Thoracic aorta (tissue), 2 donors: ENCODE measurements at places on chromosomes 2 and 18.

GRCh38 chr18:26483633-26484032, 64.7 kb downstream of the KCTD1 start:
- no peak overlapping the region for H3K27ac ChIP-seq
- H3K36me3 ChIP-seq, result no peaks in the 10 kb centered on the region
- no peak overlapping the region for H3K4me3 ChIP-seq
- H3K27me3 ChIP-seq, result no peaks in the 10 kb centered on the region
- DNase-seq, result no peak
- H3K4me1 ChIP-seq, result no peaks in the 10 kb centered on the region

- DNase-seq, result peak; percentile 52
- no peaks in the 10 kb centered on the region for H3K36me3 ChIP-seq
- no peaks in the 10 kb centered on the region for H3K27me3 ChIP-seq
- peaks cover 15% of the 10 kb centered on the region for H3K4me1 ChIP-seq
Observed at GRCh38 chr2:46487667-46488335, 8.4 kb downstream of the TMEM247 start.

- H3K4me3 ChIP-seq, result no peak overlapping the region
- no peak for DNase-seq
- H3K36me3 ChIP-seq, result no peaks in the 10 kb centered on the region
- no peak overlapping the region for H3K27ac ChIP-seq
- peaks cover 10% of the 10 kb centered on the region for H3K4me1 ChIP-seq
Observed at GRCh38 chr2:140248623-140249022, 1468.4 kb upstream of the NXPH2 start.

GRCh38 chr2:29562896-29563295, 358.5 kb downstream of the ALK start:
- DNase-seq, result no peak
- no peaks in the 10 kb centered on the region for H3K36me3 ChIP-seq
- H3K27me3 ChIP-seq, result no peaks in the 10 kb centered on the region
- H3K4me3 ChIP-seq, result no peak overlapping the region
- H3K27ac ChIP-seq, result no peak overlapping the region

DNA sequence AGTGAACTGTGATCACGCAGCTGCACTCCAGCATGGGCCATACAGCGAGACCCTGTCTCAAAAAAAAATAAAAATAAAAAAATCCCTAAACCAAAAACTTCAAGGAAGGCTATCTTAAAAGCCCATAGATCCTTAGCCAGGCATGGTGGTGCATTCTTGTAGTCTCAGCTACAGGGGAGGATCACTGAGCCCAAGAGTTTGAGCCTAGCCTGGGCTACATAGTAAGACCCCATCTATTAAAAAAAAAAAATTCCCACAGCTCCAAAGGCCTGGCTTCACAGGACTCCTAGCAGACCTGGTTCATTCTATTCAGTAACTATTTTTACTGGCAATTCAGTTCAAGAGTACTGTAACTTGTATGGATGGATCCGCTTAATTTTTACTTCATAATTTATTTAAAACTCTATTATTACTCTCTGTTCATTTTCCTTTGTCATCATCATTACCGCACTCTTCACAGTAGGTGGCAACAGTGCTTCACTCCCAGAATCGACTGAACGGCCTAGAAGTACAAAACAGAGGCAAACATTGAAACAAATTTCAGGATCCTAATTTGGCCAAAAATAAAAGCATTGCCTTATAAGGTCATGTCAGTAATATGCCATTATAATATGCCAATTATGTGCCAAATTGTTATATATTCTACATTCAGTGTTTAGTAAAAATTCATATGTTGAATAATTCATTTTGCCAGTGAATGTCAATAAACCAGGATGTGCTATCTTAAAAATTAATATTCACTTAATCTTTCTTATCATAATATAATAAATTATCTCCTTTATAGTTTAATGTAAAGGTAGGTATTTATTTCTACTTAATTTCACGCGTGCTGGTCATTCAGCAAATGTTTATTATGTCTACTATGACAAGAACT, 14.3 kb upstream of the STAM2 start:
- no peaks in the 10 kb centered on the region for H3K4me1 ChIP-seq
- DNase-seq, result no peak
- H3K36me3 ChIP-seq, result no peaks in the 10 kb centered on the region

DNA sequence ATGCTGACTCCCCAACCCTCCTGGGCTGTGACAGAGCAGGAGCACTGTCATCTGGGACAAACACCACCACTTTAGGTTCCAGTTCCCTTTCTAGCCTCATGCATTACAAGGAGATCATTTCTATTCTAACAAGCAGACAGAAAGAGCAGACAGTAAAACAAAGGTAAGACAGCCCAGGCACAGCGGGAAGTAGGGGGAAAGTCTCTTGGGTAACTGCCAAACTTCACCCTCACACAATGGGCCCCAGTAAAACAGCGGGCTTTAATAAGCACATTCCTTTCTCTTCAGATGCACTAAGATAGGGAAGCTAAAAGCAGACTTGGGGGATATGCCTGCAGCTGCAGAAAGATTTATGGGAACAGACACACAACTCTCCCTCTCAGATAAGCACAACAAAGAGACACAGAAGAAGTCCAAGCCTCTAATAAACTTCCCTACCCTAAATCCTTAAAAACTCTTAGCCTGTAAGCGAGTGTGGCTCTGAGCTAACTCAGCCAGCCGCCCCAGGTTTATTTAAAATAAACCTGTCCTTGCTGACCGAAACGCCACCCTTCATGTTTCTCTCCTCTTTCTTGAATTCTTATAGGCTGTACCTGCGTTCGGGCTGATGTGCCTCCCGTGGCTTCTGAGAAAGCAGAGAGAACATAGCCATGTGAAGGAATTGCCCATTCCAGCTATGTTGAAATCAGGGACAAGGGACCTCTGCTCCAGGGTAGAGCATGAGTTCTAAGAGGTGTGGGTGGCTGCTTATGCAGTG, 726.8 kb upstream of the DDX18 start:
- H3K4me1 ChIP-seq, result no peaks in the 10 kb centered on the region
- no peak overlapping the region for H3K4me3 ChIP-seq
- DNase-seq, result no peak
- H3K27me3 ChIP-seq, result no peaks in the 10 kb centered on the region
- H3K27ac ChIP-seq, result no peak overlapping the region

- no peaks in the 10 kb centered on the region for H3K36me3 ChIP-seq
- no peaks in the 10 kb centered on the region for H3K4me1 ChIP-seq
- DNase-seq, result no peak
- no peak overlapping the region for H3K4me3 ChIP-seq
Observed at GRCh38 chr2:135818937-135819610, 17.9 kb downstream of the LCT start.

DNA sequence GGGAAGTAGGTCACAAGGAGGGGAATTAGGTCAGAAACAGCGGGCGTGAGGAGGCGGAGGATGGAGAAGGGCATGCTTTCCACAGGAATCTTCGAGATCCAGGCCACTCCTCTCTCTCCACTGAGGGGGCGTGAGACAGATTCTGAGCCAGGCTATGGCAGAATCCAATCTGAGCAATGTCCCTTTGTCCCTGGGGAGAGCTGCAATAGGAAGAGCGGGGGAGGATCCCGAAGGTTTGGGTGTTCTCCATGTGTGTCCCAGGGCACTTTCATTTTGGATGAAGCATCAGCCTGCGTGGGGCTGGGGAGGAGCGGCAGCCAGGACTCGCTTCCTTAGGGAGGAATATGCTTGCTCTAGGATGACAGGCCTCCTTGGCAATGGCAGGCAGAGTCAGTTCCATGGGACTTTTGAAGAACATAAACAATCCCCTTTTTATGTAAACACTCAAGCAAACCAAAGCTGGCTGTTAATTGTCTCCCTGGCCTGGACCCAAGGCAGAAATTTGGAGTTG, 84.0 kb downstream of the LIPG start:
- peak overlapping the region; percentile 17 for H3K4me3 ChIP-seq
- no peak overlapping the region for H3K27ac ChIP-seq
- H3K27me3 ChIP-seq, result no peaks in the 10 kb centered on the region
- no peaks in the 10 kb centered on the region for H3K36me3 ChIP-seq
